Stimulated activated CD4-positive, alpha-beta T cell treated with anti-CD3 and anti-CD28 coated beads, Interleukin-1b, Interleukin-23, amount 100 ng/mL, for 1 hour (primary cell): ENCODE measurements at places on chromosomes 7 and 10.

- no peak for DNase-seq
These were observed 145.4 kb downstream of the ARHGAP22 start for GRCh38 chr10:48459270-48460150.

DNA sequence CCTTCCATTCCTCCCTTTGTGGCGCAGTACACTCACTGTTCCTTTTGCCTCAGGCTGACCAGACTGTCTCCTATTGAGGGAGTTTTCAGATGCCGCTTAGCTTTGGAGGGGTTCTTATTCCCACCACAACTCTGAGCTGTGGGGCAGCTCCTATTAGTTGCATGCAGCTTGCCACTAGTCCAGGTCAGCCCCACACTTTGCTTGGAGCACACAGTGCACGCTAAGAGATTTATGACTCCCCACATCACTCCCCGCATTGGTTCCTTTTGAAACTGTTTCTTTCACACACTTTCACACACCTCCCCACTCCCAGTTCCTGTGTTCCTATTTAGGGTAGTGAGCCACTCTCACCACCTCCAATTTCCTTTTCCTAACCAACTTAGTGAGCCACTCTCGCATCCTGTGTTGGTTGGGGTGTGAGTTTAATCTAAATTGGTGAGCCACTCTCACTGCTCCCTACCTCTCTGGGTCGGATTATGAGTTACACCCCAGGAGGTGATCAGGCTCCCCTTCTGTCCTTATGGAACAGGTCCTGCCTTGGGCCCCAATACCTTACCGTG lies 10.4 kb upstream of the ZNF485 start:
- DNase-seq: no peak

- no peak for DNase-seq
These were observed 143.0 kb downstream of the RAPGEF5 start for GRCh38 chr7:22214000-22214399.

DNA sequence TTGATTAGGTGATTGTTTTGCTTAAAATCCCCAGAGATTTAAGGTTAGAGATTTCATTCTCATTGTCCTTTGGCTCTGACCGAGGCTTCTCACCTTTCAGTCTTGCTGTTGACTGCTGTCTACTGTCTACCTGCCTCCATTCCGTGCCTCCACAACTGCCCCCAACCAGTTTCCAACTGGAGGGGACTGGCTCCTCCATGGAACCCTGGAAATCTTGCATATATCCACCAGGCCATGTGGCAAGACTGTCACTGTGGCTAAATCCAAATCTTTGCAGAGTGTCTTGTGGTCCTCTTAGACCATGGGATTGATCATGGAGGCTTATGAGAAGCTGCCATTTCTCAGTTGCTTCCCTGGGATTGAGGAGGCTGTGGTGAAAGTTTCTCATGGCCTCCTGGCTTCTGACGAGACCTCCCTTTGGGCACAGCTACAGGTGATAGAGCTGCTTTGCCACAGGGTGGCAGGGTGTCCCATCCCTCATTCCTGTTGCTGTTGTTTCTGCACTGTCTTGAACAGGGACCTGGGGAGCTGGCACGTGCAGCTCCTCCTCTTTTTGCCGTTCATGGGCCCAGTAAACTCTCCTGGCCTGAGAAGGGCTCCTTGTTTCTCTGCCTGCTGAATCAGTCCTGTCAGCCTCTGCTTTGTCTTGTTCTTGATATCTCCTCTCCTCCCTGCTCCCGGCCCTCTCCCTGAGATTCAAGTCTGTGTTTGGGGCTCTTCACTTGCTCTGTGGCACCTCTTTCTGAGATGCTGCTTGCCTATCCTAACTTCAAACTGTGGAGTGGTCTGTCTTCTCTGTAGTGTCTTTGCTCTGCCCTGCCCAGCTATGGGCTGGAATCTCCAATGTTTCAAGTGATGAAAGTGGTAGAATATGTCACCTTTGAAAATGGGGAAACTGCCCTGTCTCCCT lies 63.6 kb upstream of the IGFBP3 start:
- no peak for DNase-seq

DNA sequence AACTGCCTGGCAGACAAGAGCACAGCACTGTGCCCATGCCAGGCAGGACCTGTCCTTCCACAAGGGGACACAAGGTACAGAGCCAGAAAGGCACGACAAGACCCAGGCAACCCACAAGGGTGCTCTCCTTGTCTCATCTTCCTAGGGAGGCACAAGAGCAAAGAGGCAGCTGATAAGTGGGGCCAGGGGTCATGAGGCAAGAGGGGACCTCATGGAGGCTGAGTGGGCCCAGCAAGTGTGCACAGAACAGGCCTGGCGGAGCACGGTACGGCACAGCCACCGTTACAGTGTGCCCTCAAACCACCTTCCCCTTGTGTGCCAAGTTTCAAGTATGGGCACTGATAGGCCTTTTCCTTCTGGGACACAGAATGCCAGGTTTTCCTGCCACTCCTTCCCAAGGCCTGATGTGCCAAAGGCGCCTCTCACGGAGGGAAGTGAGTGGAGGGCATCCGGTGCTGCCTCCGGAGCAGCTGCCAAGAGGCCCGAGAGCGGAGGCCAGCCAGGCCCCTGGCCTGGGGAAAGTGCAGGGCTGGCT lies 75.6 kb downstream of the FAM53B start:
- no peak for DNase-seq

- DNase-seq: no peak
These were observed 164.4 kb downstream of the TPK1 start for GRCh38 chr7:144671429-144671828.

- DNase-seq: no peak
These were observed 52.8 kb downstream of the PWWP2B start for GRCh38 chr10:132449811-132450181.

GRCh38 chr10:131312478-131312836 lies 936 bp upstream of the TCERG1L start:
- no peak for DNase-seq

DNA sequence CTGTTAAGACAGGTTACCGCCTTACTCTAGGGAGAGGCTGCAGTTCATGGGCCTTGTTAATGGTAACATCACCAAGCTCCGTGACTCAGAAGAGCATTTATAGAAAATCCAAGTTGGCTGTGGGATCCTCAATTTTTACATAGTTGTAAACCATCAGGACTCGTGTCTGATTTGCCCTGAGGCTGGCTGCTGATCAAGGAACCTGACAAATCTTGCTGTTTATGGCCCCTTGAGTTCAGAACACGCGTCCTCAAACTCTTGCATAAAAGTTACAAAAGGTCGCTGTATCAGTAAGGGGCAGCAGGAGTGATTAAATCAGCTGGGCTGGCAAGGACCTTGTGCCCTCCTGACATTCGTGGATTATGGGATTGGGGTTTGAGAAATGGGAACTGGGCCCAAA lies 4.6 kb downstream of the SLC13A4 start:
- DNase-seq: no peak

- DNase-seq: no peak
These were observed 47.4 kb upstream of the CHST3 start for GRCh38 chr10:71916827-71917226.

GRCh38 chr10:33187427-33187999 lies 147.0 kb downstream of the NRP1 start:
- no peak for DNase-seq

DNA sequence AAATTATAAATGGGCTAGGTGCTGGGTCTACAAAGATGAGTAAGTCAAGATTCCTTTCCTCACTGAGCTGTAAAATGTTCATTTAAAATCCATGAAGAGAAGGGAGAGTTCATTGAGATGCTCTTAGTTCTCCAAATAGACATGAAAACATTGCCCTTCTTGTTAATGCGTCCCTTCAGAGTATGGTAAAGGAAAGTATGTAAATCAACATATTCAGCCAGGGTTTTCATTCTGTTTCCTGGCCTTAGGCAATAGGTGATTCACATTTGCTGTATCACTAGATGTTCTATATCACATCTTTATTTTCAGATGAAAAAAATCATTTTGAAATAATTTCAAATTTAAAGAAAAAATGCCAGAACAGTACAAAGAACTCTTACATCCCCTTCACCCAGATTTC lies 5.4 kb downstream of the ANKIB1 start:
- DNase-seq: no peak

DNA sequence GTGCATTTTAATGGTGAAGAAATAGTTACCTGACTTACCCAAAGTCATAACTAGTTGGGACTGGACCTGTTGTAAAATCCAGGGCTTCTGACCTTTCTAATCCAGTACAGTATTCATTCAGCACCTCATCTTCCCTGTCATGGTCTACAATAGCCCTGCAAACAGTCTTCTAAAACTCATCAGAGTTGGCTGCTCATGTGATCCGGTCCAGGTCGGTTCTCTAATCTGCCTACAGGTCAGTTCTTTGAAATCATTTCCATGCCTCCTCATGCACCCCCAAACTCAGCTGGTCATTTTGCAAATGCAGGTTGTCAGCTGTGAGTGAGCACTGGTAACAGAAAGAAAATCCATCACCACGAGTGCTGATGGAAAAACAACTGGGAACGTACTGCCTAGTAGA lies 451.6 kb upstream of the GALNT17 start:
- DNase-seq: no peak

- no peak for DNase-seq
These were observed 109.1 kb downstream of the SRPK2 start for GRCh38 chr7:105279688-105280007.

- DNase-seq: no peak
These were observed 93.0 kb upstream of the RSU1 start for GRCh38 chr10:16909961-16910792.

- DNase-seq: no peak
These were observed 829.0 kb downstream of the GRID1 start for GRCh38 chr10:85537561-85537960.

DNA sequence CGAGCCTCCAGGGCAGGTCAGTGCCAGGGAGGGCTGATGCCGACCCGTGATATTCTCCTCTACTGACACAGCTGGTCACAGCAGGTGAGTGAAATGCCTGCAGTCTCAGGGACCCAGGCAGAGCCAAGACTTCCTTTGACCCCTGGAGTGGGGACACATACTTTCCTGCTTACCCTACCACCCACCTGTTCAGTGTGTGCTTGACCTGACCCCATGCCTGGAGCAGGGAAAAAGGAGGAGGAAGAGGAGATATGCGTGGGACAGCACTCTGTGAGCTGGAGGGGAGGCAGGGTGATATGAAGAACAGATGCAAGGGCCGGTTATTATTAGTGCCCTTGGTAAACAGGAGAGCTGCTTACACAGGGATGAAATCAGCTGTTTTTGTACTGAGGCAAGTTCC lies 40.8 kb upstream of the WIPF3 start:
- DNase-seq: no peak

DNA sequence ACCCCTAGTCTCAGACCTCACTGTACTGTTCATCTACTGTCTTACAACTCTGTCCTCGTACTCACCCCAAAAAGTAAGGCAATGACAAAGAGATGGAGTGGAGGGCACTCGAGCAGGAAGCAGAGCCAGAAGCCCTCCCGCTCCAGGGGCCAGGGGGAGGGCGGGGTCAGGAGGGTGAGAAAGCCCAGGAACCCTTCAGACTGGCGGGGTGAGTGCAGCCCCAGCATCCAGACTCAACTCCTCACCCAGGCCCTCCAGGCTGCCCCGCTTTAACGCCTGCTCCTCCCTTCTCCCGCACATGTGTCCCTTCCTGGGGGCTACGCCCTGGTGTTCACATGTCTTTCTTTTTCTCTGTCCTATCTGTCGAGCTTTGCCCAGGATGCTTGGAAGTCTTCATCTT lies 66.1 kb downstream of the CALML3 start:
- no peak for DNase-seq

- DNase-seq: peak; percentile 56
These were observed 27.3 kb downstream of the PPIF start for GRCh38 chr10:79374312-79375191.

GRCh38 chr10:51291961-51292360 lies 217.7 kb downstream of the PRKG1 start:
- DNase-seq: no peak

DNA sequence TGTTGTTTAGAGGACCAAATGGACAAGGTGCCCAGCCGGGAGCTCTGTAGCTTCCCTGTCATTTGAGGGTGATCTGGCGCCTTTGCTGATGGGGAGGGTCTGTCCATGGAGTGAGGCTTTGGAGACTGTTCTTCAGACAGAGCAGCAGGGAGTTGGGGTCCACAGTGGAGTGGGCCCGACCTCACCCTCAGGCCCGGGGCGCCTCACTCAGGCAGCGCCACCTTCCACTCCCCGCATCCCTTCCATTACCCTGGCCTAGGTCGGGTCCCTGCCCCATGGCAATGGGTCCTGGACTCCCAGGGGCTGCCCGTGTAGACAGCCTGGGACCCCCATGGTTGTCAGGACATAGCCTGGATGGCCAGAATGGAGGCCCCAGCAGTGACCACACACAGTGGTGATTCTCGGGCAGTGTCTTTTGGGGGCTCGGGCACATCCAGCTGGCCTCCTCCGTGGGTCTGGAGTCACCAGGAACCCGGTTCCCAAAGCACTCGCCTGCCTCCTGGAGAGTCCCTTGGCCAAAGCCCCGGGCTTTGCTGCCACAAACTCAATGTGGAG lies 38.5 kb downstream of the TCERG1L start:
- DNase-seq: no peak

GRCh38 chr10:28991333-28992270 lies 297.3 kb upstream of the LYZL1 start:
- no peak for DNase-seq

DNA sequence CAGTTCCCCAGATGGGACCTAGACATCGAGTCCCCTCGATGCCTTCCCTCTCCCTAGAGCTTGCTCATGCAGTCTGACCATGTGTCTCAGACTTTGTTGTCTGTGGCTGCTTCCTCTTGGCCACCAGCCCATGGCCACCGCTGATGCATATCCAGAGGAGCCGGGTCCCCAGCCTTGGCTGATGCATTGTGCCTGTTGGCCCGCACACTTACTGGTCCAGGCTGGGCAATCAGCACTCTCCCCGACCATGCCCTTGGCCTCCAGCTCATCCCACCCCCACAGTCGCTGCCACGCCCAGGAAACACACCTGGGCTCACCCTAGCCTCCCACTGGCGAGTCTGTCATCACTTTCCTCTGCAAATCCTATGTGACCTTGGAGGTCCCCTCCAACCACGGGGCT lies 10.1 kb downstream of the NPC1L1 start:
- DNase-seq: no peak

DNA sequence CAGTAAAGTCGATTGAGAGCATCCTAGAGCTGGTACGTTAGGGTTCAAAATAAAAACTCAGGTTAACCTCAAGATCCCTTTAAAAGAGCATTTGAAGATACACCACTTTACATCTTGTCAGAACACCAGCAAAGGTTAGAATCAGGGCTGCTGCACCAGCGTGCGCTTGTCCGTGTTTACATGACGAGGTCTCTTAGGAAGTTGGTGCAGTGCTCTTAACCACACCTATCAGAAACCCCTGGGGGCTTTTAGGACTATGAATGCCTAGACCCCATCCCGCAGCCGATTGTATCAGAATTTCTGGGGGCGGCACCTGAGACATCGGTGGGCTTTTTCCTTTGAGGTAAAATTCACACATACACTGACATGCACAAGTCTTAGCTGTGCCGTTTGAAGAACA lies 97.6 kb downstream of the ZMYND11 start:
- DNase-seq: no peak

DNA sequence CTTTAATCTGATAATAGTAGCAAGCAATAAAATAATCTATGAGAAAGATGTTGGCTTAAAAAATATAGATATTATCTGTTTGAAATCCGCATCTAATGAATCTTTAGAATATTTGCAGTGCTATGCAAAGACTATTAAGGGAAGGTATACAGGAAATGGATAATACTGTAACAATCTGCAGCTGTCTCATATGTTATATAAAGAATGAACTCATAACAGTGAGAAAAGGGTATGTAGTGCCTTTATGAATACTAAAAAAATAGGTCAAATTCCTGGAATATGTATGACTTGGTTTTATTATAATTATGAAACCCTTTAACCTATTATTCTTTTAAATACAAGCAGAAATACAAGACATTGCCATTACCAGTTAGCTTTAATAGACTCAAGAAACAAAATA lies 105.1 kb upstream of the GPR22 start:
- DNase-seq: no peak
